Epithelial cell of esophagus (primary cell): ENCODE measurements at places on chromosomes 3 and 15.
A peak's percentile ranks its signal among the peaks of the same experiment; 100 is the strongest.

- no peak for DNase-seq
Measured at GRCh38 chr15:91939403-91939831, 85.9 kb downstream of the SLCO3A1 start.

DNA sequence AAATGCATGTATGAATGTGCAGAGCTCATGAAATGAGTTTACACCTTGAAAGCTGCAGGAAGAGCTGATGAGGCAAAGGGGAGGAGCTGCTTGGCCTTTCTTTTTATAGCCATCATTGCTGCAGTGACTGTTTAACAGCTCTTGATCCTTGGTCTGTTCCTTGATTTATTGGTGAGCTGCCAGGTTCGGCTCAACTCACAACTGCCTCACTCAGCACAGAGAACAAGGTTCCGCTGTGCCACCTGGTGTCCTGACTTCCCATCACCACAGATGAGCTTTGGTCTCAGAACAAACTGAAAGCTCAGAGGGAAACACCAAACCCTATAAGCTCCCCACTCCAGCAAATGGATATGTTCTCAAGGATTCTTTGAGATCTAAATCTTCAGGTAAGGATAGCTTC is 626.1 kb downstream of the MAGI1 start:
- DNase-seq, result peak; percentile 6

DNA sequence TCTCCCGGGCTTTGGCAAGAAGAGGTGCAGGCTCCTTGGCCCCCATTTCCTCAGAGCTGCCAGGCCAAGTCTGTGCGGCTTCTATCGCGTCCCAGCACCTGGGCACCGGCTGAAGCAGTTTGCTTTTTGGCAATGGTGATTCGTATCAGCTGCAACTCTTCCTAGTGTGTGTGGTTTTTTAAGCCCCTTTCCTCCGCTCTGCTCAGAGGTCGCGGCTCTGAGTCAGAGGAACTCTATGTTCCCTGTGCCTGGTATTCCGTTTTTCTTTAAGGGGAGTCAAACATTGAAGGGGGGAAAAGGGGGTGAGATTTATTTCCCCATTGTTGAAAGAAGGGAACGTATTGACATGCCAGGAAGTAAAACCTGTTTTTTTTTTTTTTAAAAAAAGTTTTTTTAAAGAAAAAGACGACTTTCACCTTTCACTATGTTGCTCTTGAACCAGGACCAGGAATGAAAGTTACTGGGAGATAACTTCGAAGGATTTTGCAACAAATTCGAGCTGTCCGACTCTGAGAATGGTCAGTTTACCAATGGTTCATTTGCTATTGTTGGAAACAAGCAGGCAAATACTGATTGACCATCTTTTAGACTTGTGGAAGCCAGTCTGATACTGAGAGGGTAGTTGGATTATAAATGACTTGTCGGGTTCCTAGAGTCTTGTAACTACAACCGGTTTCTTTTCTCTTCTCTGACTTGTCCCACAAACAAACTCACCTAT is 1.1 kb downstream of the ARMC8 start:
- DNase-seq, result peak; percentile 10

GRCh38 chr15:83435202-83435601 is 11.9 kb upstream of the SH3GL3 start:
- DNase-seq, result no peak

GRCh38 chr15:63294359-63294758 is 17.0 kb downstream of the APH1B start:
- no peak for DNase-seq
